ENCODE measurements at places on chromosomes 7 and 10.

- DNase-seq, result no peak
These were observed 654 bp upstream of the SLF2 start for GRCh38 chr10:100912013-100912604.

DNA sequence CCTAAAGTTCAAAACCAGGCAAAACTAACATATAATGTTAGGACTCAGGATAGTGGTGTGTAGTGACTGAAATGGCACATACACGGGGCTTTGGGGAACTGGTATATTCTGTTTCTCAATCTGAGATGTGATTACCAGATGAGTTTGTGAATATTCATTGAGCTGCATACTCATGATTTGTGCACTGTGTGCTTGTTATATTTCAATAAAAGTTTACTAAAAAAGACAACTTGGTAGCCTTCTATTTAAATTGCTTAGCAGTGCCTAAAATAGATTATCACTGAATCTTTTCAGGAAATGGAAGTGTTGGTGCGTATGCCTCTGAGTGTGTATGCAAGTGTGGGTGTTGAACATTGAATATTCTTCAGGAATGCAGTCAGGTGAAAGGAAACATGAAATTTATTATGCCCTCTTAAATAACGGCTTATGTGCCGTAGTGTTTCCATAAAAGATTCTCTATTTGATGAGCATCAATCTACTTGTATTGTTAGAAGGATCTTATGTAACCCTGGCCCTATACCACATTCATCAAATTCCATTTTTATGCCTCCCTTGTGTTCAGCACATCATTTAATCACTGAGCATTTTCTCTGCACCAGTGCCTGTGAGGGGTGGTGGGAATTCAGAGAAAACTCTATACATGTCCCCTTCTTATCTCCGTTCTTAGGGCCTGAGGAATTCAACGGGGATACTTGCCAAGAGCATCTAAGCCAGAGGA, 82.6 kb upstream of the AUTS2 start:
- DNase-seq, result no peak

DNA sequence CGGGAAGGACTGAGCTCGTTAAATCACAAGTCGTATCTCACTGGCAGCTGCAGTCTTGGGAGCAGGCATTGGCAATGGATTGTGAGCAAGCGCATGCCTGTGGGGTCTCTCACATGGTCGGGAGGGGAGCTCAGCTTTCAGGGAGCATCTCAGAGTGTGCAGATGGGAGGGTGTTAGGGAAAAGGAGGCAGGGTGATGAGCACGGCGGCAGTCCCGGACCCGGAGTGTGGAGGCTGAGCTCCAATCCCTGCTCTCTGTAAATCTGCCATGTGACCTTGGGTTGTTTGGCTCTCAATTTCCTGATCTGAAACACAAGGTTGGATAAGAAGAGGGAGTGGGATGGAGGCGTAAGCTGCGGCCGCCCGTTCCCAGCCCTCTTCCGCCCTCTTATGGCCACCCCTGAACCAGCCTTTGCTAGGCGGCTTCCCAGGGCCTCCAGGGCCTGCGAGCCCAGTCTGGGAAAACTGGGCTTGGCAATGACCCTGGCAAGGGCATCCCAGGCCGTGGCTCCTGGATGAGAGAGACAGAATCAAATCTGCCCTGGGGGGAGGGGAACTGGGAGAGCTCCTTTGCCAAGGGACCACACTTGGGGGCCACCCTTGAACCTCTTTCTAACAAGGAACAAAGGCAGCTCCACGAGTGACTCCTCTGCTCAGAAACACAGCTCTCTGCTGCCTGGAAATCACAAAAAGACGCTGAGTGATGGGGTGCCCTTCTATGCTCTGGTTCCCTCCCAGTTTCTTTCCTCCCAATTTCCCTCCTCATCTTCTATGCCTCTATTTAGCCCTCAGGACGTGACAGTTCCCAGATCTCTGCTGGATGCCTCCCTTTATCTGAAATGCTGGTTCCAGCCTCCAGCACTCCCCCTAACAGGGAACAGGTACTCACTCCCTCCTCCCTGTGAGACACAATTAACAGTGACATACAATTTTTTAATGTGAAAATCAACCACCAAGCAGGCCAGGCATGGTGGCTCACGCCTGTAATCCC, 41.7 kb upstream of the LOXL4 start:
- peak; percentile 12 for DNase-seq

GRCh38 chr10:50396491-50397311, 145.4 kb upstream of the ASAH2 start:
- DNase-seq, result no peak

DNA sequence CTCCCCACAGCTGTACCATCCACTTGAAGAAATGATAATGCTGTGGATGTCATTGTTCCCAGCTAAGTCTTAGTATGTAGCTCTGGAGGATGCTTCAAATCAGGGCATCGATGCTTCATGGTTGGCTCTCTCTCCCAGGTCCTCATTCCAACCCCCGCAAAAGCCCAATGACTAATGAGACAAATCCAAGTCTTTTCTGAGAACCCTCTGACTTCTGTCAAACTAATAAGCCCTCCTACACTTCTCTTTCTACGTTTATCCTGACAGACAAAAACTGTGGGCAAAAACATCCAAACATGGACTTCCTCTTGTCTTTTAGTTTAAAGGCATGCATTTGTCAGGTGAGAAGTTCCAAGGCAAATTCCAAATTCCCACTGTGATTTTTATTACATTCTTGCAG, 260.4 kb upstream of the TAC1 start:
- DNase-seq, result no peak

- DNase-seq, result no peak
These were observed 148.6 kb downstream of the PPP1R3A start for GRCh38 chr7:113770146-113770738.

GRCh38 chr7:144378651-144379050, 23.4 kb downstream of the ARHGEF5 start:
- no peak for DNase-seq

- no peak for DNase-seq
These were observed 18.6 kb downstream of the FGFR2 start for GRCh38 chr10:121579656-121580055.

DNA sequence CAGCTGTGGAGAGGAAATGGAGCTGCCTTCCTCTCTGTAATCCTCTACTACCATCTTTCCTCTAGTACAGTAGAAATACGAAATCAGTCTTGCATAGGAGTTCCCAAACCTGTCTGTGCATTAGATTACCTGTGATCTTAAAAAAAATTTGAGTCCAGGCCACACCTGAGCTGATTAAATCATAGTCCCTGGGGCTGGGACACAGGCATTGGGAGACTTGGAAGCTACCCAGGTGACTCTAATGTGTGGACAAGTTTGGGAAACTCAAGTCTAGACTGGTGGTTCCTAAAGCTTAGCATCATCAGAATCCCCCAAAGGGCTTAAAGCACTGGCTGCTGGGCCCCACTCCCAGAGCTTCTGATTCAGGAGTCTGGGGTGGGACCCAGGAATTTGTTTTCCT, 152.7 kb upstream of the GLI3 start:
- no peak for DNase-seq

- no peak for DNase-seq
These were observed 201.2 kb downstream of the LHFPL3 start for GRCh38 chr7:104529567-104529966.

DNA sequence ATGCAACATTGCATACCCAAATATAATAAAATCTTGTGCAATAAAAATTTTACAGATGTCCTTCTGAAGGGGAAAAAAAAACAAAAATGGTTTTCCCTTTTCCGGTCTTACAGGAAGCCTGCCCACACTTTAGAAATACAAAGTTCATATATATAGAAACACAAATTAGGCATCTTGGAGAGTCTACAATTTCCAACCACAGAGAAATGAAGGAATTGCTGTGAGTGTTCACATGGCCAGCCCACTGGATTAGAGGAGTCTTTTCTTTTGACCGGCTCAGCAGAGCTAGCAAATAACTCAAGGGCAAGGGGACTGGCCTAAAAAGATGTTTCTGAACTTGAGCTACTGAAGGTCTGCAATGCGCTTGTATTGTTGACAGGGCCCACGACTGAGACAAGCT, 92.4 kb downstream of the GLI3 start:
- DNase-seq, result no peak

DNA sequence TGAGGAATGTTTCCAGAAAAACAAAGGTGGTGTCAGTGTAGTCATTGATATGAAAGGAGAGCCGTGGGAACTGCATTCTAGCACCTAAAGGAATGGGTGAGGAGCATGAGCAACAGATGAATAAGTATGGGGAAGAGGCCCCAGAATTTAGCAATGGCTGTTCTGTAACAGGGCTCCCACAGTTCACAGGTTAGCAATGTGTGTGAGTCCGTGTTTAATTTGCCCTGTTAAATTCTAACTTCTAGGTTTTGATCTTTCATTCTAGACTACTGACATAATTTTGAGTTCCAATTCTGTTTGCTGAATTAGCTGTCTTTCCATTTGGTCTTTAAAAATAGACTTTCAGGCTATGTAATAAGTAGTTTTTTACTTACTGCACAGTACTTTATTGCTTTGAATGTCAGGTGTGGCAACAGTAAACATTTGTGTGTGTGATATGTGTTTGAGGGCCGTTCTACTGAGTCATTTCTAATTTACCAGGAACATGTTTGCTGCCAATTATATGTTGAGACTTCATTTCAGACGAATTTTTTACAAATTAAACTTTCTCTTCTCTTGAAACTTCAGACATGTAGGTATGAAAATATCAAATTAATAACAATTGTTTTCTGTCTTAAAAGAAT, 8.8 kb downstream of the STK17A start:
- no peak for DNase-seq

DNA sequence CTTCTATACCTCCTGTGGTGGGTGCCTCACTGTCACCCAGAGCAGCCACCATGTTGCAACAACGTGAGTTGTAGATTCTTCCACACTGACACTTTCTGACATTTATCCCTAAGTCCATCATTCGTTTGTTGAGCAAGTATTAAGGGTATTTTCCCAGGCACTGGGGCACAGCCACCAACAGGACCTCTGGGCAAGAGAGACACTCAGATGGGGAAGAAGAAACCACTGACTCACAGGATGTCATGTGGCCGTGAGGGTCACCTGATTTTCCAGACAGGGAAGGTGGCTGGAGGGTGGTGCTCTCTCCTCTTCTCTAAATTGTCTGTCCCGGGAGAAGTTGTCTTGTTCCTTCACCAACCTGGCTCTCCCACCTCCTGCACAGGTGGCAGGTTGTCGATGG, 51.7 kb upstream of the PPIF start:
- DNase-seq, result no peak

GRCh38 chr7:95139922-95140321, 184.4 kb downstream of the PON1 start:
- DNase-seq, result no peak

- DNase-seq, result no peak
These were observed 243.9 kb downstream of the ZMYND11 start for GRCh38 chr10:378930-379704.

DNA sequence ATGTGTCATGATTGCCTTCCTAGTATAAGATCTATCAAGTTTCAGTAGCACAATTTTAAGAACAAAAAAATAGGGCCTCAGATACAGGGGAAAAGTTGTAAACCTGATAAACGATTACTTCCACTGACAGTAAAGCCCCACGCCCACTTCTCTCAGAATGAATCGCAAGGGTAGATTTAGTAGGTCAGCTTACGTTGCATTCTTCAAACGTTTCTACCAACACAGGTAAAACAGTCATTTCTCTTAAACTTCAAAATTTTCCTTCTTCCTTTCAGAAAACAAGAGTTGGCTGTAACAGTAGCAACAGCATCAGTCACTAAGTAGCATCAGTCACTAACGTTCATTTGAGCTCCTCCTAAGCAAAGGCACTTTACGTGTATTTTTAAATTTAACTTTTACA, 221.5 kb downstream of the ADAM12 start:
- no peak for DNase-seq

GRCh38 chr10:80526218-80526617, 11.5 kb upstream of the SH2D4B start:
- no peak for DNase-seq

Measured in NCI-H187 (cell line).